Activated T-cell treated with anti-CD3 and anti-CD28 coated beads for 4 hours (primary cell): ENCODE measurements at places on chromosomes 12 and 14.

GRCh38 chr12:54526812-54527630 lies 22.4 kb upstream of the PDE1B start:
- DNase-seq: no peak

DNA sequence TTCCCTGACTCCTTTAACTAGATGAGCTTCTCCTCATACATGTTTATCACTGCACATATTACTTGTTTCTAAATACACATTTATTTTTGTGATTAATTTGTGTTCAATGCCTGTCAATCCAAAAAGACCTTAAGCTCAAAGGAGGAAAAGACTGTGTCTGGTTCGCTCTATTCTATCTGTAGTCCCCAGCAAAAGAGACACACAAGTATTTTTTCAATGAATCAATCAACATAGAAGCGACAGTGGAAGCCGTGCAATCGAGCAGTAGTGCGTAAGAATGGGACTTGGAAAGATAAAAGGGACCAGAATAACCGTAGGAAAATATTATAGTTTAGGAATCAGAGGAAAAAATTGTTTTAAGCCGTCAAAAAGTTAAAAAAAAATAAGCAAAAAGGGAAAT lies 951 bp downstream of the WDHD1 start:
- no peak for DNase-seq

- no peak for DNase-seq
Measured at GRCh38 chr12:8606890-8607289, 5.8 kb downstream of the AICDA start.

- no peak for DNase-seq
Measured at GRCh38 chr14:54120260-54120659, 163.6 kb upstream of the BMP4 start.
